ENCODE measurements at places on chromosomes 4 and X.

DNA sequence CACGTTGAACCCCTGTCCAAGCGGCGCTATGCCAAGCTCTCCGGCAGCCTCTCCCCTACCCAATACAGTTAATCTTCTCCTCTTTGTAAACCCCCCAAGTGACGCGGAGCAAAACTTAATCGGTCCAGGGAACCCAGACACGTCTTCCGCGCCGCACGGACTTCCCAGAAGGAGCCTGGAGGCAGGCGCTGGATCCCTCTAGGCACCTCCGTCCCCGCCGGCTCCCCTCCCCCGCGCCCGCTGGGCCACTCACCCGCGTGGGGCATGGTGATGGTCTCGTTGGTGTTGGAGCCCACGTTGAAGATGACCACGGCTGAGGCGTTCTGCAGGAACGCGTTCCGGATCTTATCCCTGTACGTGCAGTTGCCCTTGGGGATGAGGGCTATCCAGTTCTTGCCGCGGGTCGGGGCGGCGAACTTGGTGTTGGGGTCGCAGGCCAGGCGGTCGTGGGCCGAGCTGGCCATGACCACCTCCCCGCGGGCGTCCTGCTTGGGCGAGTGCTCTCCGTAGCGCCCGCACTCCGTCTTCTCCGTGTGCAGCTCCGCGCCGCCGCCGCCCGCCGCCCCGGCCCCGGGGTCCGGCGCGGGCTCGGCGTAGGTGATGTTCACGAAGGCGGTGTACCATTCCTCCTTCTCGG lies 1.1 kb downstream of the RNF150 start:
- DNase-seq: no peak

DNA sequence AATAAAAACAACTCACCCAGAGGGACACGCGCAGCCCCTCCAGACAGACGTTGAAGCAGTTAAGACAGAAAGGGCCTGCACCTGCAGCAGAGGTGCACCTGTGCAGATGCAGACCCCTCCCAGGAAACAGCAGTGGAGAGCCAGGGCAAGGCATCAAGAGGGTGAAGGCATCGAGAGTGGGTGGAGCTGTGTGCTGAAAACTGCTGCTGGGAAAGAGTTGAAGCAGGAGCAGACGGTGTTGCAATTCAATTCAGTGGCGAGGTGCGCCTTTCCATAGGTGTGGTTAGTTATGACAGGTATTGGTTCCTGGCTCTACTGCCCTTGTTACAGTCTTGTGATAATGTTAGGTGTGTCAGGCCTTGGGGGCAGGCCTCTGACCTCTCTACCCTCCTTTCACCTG lies 16.7 kb downstream of the LETM1 start:
- no peak for DNase-seq

- DNase-seq: no peak
These were observed 1052.1 kb upstream of the PCDH10 start for GRCh38 chr4:132097041-132097440.

DNA sequence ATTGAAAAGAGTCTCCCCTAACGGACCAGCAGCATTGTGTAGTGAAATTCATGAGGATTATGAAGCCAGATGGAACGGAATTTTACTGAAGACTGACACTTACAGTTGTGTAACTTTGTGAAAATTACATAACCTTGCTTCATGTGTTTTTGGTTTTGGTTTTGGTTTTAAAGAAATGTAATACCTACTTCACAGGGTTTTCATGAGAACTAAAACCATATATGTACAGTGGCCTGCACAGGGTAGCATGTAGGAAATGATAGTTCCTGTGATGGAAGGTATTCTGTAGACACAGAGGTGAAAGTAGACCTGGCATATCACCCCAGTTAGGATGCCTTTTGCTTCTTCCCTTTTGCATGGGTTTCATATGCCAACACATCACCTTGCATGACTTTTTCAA lies 247.0 kb downstream of the BANK1 start:
- DNase-seq: no peak

DNA sequence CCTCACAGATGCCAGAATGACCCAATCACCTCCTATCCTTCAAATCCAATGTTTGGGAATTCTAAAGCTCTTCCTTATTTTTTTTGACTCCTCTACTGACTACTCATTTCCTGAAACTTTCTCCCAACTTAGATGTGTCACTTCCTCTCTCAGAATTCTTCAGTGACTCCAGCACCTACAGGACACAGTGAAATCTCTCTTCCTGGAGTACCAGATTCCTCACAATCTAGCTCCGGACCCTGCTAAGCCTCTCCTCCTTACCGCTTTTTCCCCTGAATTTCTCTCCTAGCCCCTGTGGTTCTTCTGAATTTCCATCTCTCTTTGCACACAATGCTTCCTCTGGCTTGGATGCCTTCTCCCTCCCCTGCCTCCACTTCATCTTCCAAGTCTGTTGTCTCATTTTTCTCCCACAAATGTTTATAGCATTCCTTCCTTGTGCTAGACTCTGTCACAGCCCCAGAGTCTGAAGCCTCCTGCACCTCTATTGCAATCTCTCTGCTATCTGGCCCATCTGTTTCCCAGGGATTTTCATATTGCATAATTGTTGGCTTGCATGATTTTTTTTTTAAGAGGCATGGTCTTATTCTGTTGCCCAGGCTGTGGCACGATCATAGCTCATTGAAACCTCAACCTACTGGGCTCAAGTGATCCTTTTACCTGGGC lies 80.1 kb downstream of the ANAPC4 start:
- DNase-seq: no peak

- DNase-seq: no peak
These were observed 251.7 kb upstream of the GNPDA2 start for GRCh38 chr4:44978020-44978419.

DNA sequence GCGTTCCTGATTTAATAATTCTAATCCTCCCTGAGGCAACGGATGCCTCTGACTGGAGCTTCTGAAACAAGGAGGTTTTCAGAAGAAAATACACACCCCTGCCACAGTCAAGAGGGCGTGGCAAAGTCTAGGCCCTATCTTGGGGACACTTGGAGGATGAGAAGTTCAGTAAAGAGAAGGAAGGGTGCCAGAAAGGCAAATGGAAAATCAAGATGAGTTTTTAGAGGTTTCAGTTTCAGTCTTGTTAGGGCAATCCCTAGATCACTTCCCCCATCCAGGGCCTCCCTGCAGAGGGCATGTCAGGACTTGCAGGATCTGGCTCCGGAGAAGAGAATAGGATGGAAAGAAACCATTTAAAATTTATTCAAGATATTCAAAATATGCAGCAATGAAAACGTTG lies 28.5 kb upstream of the FGF2 start:
- DNase-seq: peak; percentile 37

DNA sequence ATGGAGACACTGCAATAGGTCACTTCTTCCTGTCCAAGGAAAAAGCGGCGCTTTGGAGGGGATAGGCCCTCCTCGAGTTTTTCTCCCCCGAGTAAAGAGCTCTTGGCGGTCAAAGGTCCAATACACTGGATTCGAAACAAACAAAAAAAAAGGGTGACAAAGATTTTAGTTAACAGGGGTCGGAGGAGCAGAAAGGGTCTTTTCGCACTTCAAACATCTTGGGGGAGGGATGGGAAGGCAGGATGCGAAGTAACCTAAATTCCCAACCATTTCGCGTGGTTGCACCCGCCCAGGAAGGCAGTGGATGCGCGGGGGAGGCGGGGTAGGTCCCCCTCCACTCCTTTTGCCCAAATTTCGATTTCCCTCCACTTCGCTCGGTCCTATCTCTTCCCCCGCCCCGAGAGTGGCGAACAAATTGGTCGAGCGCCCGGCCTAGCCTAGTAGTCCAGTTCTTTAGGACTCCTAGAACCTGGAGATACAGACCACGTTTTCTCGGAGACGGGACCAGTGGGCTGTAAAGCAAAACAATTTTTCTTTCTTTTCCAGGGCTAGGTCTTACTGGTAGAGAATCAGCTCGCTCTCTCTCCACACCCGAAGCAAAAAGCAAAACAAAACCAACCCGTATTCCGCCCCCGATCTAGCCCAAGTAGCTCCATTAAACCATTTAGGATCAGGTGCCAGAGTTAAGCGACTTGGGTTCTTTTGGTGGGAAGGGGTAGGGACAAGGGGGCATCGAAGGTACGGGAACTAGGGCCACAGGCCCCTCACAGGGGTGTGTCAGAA lies 2.0 kb upstream of the STAG2 start:
- DNase-seq: no peak

- no peak for DNase-seq
These were observed 145.4 kb upstream of the PLAC1 start for GRCh38 chrX:134803551-134804183.

- no peak for DNase-seq
These were observed 5.3 kb upstream of the RASL11B start for GRCh38 chr4:52856801-52857200.

- no peak for DNase-seq
These were observed 2.0 kb downstream of the NYX start for GRCh38 chrX:41449131-41449530.

DNA sequence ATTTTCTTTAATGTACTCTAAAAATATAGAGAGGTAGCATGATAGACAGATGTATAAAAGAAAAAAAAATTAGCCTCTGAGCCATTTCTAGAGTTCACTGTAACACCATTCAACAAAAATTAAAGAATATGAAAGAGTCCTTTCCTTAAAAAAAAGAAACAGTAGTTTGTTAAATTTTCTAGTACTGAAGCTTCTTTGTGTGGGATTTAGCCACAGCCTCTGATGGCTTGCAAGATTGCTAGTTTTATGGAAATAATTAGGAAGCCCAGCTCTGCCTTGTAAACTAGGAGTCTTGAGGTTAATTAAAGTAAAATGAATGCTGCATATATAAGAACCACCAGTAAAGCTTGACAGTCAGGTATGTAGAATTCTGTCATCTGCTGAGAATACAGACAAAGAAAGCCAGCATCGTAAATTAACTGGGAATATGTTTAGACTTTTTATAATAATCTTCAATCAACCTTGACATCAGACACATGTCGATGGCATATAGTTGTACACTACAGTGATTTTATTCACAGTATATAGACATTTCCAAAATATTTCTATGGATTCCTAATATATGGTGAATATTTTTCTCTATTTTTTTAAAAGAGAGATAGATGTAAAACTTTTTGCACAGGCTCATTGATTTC lies 44.8 kb upstream of the NEIL3 start:
- no peak for DNase-seq

DNA sequence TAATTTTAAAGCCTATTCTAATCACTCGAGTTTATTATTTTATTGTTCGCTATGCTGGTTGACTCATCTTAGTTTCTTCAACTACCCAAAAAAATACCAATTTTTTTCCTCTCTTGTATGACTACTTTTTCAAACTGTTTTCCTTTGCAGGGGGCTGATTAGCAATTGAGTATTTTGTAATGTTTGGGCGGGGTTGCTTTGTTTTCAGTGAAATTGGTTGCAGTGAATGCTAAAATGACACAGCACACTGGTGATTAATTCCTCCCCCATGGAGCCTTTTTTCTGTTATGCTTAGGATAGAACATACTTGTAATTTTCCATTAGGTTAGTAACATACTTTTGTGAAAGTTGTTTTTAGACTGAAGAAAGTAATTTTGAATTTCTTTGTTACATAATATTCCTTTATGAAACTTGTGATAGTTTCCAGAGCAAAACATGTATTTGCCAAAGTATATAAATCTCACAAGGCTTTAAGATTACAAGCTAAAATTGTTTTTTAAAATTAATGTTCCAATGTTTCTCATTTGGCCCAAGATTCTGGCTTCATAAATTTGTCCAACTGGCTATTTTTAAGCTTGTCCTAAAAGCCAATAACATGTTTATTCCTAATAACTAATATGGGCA lies 120.4 kb downstream of the CHIC1 start:
- no peak for DNase-seq

DNA sequence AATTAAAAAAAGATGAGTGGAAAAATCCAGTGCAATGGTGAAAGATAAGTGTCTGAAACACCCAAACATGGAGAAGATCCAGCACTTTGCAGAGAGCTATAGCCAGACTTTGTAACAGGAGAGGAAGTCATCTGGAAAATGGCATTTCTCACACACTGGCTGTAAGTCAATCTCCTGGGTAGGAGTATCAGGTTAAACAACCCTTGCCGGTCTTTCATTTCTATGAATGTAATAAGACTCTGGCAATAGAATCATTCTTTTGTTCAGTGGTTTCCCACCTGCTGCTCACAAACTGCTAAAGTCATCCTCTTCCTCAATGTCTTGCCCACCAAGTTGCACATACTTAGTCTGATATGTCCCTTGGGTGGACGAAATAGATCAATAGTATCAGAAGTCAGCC lies 94.0 kb upstream of the ATP8A1 start:
- no peak for DNase-seq

DNA sequence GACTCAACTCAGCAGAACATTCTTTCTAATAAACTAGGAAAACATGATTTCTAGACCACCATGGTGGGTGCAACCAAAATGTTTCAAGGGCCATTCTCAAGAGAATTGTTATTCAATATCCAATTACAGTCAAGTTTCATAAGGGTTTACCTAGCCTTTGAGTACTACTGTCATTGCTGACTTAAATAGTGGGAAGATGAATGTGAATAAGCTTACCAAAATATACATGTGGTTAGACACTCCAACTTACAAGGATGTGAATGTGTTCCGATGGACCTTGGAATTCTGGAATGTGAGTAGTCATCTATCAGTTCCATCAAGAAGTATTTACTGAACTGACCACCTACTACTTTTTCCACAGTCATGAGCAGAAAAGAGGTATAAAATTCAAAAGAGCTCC lies 16.9 kb downstream of the SH3RF1 start:
- DNase-seq: no peak

- DNase-seq: peak; percentile 51
These were observed 57.8 kb downstream of the ADGRA3 start for GRCh38 chr4:22458098-22458497.

- DNase-seq: no peak
These were observed 276.0 kb downstream of the FBXW7 start for GRCh38 chr4:152259866-152260265.

DNA sequence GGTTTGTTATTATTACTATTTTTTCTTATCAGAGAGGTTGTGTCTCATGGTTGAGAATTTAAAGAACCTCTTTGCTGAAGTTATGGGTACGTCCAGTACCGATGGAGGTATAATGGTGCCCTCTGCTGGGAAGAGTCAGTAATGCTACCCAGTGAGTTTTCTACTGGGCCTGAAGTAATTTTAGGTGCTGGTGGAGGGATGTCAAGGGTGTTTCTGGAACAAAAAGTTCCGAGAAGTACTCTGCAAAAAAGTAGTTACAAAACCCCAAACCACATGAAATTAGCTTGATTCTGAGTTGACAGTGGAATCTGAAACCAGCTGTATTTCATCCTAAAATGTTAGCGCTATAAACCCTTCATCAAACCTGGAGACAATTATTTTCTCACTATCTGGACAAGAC lies 102.5 kb upstream of the MID1 start:
- no peak for DNase-seq

DNA sequence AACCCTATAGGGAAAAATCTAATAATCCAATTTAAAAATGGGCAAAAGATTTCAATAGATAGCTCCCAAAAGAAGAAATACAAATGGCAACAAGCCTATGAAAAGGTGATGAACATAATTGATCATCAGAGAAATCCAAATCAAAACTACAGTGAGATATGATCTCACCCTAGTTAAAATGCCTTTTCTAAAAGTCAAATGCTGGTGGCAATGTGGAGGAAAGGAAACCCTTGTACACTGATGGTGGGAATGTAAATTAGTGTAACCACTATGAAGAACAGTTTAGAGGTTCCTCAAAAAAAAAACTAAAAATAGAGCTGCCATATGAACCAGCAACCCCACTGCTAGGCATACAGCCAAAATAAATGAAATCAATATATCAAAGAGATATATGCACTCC lies 44.5 kb downstream of the STPG2 start:
- no peak for DNase-seq

GRCh38 chrX:107934262-107934661 lies 47.9 kb downstream of the TEX13B start:
- no peak for DNase-seq

- DNase-seq: no peak
These were observed 17.1 kb downstream of the USP46 start for GRCh38 chr4:52641854-52642563.

All from NCI-H510A (cell line).